ENCODE measurements at places on chromosomes 7 and 10. TPM values are rescaled to one million over a fixed set of nuclear protein-coding genes. Genes with fewer than 3 reads are reported as not detected.

The TUBB8 gene
- total RNA-seq, result 2.4 TPM

The TMEM236 gene
- total RNA-seq, result 0.04 TPM

The CALCR gene
- 1.2 TPM for total RNA-seq

The FAM20C gene
- total RNA-seq, result 49.1 TPM

DNA sequence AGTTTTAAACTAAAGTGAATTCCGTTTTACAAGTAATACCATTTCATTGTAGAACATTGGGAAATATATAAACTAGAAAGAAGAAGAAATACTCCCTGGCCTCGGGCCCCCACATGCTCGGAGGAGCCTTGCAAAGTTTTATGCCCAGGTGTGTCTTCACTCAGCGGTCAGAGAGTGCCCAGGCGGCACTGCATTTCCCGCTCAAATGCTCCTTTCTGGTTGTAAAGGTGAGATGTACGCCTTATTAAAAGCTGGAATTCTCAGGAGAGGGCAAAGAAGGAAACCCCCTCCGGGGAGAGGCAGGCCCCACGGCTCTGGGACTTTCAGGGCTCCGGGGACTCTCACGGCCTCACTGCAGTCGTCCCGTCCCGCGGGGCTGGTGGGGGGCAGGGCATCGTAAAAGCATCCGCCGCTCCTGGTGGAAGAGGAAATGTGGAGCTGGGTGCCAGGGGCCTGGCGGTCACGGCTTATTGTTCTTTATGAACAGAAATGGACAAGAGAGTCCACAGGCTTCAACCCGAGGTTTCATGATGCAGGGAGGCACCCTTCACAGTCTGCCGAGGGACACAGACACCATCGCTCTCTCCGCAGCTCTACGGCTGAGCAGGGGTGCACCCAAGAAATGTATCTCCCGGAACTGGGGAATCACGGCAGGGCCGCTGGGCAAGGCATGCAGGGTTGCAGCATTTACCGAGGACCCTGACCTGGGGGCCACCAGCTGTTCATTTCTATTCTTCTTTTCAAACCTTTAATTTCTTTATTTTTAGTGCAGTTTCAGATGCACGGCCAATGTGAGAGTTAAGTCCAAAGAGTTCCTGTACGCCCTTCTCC lies 47.7 kb upstream of the INPP5A start:
- DNase-seq, result peak; percentile 13
- H3K27me3 ChIP-seq, result no peaks in the 10 kb centered on the region
- H3K4me1 ChIP-seq, result no peaks in the 10 kb centered on the region
- no peaks in the 10 kb centered on the region for H3K36me3 ChIP-seq
- no peak overlapping the region for H3K27ac ChIP-seq

GRCh38 chr10:33722067-33722466 lies 387.6 kb upstream of the NRP1 start:
- H3K36me3 ChIP-seq, result peaks cover 11% of the 10 kb centered on the region
- no peaks in the 10 kb centered on the region for H3K27me3 ChIP-seq
- H3K27ac ChIP-seq, result peak overlapping the region; percentile 44
- DNase-seq, result no peak
- peaks cover 30% of the 10 kb centered on the region for H3K4me1 ChIP-seq

DNA sequence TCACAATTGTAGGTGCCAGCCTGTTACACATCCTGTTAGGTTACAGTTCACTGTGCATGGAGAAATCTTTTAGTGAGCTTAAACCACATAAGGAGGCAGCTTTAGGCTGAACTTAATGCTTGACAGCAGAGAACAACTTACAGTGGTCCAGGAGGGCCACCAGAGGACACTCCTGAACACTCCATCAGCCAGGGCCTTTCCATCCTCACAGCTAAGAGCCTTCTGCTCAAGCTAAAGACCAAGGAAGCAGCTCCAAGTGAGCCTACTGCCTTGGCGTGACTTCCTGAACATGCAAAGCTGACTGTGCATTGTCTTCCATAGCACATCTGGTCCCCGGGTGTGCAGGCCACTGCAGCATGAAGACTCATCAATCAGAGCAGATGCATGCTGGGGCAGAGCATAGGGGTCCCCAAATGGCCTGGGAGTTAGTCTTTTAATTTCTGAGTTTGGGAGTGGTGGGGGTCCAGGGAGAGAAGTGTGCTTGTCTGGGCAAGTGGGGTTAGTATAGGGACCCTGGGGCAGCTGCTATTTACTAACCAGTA lies 105.0 kb downstream of the ZNF248 start:
- H3K27ac ChIP-seq, result no peak overlapping the region
- DNase-seq, result no peak
- H3K27me3 ChIP-seq, result peaks cover 9% of the 10 kb centered on the region
- peaks cover 44% of the 10 kb centered on the region for H3K36me3 ChIP-seq
- H3K4me3 ChIP-seq, result no peak overlapping the region
- H3K4me1 ChIP-seq, result no peaks in the 10 kb centered on the region

GRCh38 chr10:26790221-26790995 lies 70.3 kb downstream of the ABI1 start:
- H3K36me3 ChIP-seq, result peaks cover 8% of the 10 kb centered on the region
- H3K4me1 ChIP-seq, result peaks cover 16% of the 10 kb centered on the region
- no peak overlapping the region for H3K4me3 ChIP-seq
- DNase-seq, result no peak
- no peaks in the 10 kb centered on the region for H3K27me3 ChIP-seq
- H3K27ac ChIP-seq, result no peak overlapping the region

DNA sequence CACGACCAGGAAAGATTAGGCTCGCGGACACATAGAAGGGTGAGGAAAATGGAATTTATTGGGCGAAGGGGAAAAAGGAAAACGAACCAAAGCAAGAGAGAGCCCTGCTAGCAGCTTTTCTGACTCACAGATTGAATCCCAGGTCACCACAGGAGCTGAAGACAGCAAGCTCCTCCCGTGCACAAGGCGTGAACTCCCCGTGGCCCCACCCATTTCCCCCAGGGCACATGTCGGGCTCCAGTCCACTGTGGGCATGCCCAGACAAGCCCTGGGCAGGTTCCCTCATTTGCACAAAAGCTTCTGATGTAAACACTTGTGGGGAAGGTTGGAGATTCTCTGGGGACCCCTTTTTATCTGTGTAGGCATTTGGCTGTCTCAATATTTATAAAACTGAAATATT lies 582.4 kb downstream of the SUGCT start:
- peaks cover 52% of the 10 kb centered on the region for H3K4me1 ChIP-seq
- H3K27me3 ChIP-seq, result peaks cover 4% of the 10 kb centered on the region
- peak overlapping the region; percentile 95 for H3K27ac ChIP-seq
- DNase-seq, result peak; percentile 75
